ENCODE measurements at places on chromosomes 3 and 15. TPM values are rescaled to one million over a fixed set of nuclear protein-coding genes. Genes with fewer than 3 reads are reported as not detected.

DNA sequence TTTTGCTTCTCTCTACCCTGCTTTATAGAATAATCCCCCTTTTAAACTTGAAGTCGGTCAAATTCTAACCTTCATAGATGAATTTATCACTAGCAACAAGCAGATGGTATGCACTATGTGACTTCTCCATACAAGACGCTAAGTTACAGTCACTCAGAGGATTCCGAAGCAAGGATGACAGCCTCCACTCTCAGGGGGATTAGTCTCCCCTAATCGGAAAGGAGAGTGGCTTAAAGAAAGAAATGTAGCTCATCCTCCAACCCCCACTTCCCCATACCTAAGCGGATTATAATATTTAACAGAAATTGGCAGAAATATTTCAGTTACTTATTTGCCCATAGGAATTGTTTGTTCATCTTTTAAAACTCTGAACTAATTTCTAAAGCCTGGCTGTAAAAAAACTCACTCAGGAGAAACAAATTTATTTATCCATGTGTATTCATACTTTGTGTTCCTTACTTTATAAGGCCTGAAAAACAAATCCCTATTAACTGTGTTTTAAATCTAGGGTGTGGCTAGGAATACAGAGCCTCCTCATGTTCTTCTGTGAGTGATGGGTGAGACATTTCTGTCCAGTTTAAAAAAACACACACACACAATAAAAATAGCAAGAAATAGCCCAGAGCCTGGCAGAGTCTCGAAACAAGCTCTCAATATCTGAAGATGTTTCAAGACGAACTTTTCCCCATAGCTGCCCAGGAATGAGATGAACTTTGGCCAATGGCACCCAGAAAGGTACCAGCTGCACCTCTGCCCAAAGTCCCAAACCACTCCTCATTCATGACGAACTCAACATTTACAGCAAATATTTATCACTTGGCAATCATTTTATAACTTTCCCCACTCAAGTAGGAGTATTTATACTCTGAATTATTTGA, 18.7 kb downstream of the SIAH2 start:
- no peaks in the 10 kb centered on the region for H3K36me3 ChIP-seq
- peaks cover 6% of the 10 kb centered on the region for H3K4me1 ChIP-seq
- H3K4me3 ChIP-seq: no peak overlapping the region
- no peaks in the 10 kb centered on the region for H3K27me3 ChIP-seq

SLC28A1 gene
- not detected for total RNA-seq

DNA sequence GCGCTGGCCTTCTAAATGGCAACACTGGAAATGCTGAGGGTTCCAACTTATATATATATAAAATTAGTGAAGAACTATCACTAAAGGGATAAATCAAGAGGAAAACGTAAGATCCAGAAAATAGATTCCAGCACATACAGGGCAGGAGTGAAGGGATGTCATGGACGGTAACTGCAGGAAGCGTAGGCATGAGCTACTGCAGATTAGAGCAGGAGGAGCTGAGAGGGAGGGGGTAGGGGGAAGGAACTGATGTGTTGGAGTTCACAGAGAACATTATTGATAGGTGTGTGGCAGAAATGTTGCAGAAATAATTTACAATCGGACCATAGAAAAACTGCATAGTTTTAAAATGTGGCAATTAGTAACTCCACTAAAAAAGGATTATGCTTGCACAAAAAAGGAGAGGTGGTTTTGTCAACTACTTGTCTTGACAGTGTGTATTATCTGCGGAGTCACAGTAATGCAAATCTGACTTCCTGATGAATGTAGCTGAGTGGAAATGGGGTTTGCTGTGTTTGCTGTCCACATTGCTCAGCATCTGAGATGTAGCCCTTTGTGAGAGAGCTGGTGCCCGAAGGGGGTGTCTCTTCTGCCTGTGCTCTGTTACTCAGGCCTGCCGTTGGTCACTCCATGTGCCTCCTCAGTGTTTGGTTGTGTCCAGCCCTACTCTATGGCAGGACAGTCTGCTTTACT, 61.2 kb downstream of the PAK2 start:
- peaks cover 5% of the 10 kb centered on the region for H3K36me3 ChIP-seq
- DNase-seq: no peak
- H3K4me3 ChIP-seq: no peak overlapping the region
- H3K4me1 ChIP-seq: no peaks in the 10 kb centered on the region
- H3K27me3 ChIP-seq: no peaks in the 10 kb centered on the region
- no peak overlapping the region for H3K27ac ChIP-seq

GRCh38 chr15:59237924-59238331, 31.3 kb downstream of the LDHAL6B start:
- no peak overlapping the region for H3K4me3 ChIP-seq
- no peaks in the 10 kb centered on the region for H3K27me3 ChIP-seq
- no peak for DNase-seq
- no peak overlapping the region for H3K27ac ChIP-seq
- H3K36me3 ChIP-seq: no peaks in the 10 kb centered on the region
- H3K4me1 ChIP-seq: no peaks in the 10 kb centered on the region

- DNase-seq: no peak
- H3K36me3 ChIP-seq: no peaks in the 10 kb centered on the region
- H3K4me1 ChIP-seq: no peaks in the 10 kb centered on the region
- no peaks in the 10 kb centered on the region for H3K27me3 ChIP-seq
Observed at GRCh38 chr3:189401196-189401595, 229.4 kb downstream of the TPRG1 start.
